ENCODE measurements at places on chromosomes 13 and 19.

DNA sequence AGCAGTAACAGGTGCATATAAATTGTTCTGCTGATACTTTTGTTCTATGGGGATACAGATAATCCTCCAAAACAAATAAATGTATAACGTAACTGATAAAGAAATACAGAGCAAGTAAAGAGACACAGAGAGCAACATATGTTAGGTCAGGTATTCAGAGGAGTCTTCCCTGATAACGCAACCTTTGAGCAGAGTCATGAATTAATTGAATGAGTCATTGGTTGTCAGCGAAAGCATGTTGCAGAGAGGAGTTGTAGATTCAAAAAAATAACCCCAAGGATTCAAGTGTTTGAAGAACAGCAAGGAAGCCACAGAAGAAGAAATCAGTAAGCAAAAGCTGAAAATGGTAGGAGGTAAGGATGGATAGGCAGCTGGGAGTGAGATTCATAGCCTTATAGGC, 245.2 kb downstream of the TBC1D4 start:
- no peak for DNase-seq

DNA sequence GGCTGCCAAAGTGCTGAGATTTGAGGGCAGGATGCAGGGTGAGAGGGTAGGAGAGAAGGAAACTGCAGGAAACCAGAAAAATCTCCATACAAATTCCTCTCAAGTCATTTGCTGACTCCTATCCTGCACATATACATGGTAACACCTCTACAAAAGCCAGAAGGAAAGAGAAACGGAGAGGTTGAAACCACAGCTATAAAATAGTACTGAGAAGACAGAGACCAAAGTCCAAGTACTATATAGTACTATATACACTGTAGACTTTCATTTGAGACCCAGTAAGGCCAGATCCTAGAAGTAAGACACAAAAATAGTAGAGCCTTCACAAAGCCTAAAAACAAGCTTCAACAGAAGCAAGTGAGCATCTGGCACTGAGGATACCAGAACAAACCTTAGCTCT, 103.1 kb downstream of the UGGT2 start:
- DNase-seq = no peak

GRCh38 chr13:100523981-100524386, 64.6 kb downstream of the GGACT start:
- no peak for DNase-seq

DNA sequence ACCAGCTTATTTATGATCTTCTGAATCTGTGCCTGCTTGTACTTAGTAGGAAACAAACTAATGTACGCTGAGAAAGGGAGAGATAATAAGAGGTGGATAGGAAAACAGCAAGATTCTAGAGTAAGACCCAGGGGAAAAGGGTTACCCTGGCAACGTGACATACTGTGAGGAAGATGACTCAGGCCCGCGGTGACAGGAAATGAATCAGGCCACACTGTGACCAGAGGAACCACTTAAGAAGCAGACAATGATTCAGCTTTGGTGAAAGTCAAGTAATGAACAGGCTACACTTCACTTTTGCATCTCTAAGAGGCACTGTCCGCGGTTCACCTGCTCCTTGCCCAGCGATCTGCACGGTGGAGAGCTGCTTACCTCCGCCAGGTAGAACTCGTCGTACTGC, 158.2 kb downstream of the NALCN start:
- DNase-seq = no peak

DNA sequence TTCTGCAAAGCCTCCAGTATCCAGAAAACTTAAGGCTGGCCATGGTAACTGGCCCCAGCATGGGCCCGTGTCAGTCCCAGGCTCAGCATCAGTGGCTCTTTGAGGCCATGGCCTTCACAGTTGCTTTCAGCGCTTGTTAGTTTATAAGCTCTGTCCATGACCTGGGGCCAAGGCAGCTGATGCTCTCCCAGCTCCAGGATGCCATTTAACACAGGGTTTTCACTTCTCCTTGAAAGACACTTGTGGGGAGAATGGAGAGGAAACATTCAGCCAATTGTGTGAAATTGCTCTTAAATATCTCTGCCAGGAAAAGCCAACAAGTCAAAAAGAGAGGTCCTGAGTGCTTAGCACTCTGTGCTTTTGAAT, 321.3 kb downstream of the FOXO1 start:
- DNase-seq = no peak

- no peak for DNase-seq
Observed at GRCh38 chr19:42291435-42291810, 10.5 kb upstream of the PRR19 start.

- no peak for DNase-seq
Observed at GRCh38 chr13:97945792-97946419, 7.6 kb upstream of the IPO5 start.

DNA sequence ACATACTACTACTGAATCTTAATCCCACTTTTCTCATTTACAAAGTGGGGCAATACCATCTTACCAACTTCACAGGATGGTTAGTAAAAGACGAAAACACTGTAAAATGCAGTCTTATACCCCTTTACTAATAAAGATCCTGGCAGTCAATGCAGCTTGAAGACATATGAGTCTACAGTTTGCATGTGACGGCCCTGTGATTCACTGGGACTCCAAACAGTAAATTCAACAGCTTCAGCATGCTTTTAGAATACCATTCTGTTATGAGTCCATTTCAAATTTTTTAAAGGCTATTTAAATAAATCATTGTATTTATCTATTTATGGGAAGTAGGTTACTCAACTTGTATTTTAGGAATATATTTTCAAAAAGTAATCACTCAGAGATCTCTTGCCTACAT, 629.1 kb downstream of the LIG4 start:
- DNase-seq = no peak

DNA sequence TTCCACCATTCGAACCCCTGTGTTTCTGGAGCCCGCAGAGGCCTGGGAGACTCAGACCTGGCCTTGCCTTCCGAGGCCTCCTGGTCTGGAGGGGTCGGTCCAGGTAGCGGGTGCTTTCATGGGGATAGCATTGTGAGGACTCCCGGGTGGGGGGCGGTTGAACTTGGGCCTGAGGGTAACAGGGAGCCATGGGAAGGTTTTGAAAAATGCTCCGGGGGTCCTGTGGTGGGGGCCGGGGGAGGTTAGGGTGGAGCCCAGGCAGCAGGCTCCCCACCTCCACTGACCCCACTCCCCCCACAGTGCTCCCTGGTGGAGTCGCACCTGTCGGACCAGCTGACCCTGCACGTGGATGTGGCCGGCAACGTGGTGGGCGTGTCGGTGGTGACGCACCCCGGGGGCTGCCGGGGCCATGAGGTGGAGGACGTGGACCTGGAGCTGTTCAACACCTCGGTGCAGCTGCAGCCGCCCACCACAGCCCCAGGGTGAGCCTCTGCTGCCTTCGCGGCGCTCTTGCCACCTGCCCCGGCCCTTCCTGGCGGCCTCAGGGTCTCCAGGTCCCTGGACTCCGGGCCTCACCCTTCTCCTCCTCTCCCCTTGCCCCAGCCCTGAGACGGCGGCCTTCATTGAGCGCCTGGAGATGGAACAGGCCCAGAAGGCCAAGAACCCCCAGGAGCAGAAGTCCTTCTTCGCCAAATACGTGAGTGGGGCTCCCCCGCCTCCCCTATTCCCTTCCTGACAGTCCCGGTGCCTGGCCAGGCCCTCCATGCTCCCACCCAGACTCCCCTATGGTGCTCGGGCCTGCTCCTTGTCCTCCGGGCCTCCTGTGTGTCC, 3.8 kb upstream of the GARIN5A start:
- DNase-seq = no peak

GRCh38 chr13:103514619-103515018, 448.4 kb upstream of the SLC10A2 start:
- no peak for DNase-seq

Measured in caudate nucleus (tissue), 63 donors.